ENCODE measurements at places on chromosomes 3 and 15.

- no peak for DNase-seq
Measured at GRCh38 chr3:25300141-25300540, 127.9 kb upstream of the RARB start.

GRCh38 chr3:156742401-156742800 is 68.0 kb downstream of the TIPARP start:
- no peak for DNase-seq

DNA sequence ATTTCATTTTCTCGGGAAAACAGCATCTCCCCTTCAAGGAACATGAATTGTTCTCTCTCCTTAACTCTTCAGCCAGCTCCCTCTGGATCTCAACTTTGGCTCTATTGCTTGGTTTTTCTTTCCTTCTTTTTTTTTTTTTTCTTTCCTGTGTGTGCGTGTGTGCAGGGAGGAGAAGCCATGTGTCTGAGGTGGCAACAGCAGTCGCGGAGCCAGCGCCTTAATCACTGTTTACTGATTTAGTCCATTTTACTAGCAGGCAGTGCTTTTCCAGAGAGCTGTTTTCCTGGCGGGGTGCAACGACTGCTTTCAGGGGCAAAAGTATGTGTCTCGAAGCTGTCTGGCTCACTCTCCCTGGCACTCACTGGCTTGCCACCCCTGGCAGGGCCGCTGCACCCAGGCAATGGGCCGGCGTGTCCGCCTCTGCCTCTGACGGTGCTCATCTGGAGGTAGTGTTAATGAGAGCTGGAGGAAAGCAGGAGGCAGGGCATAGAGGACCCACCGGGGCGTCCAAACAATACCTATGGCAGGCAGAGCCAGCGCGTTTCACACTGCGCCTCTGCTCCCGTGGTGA is 835.4 kb upstream of the NR2F2 start:
- DNase-seq = no peak

- no peak for DNase-seq
Measured at GRCh38 chr3:46561951-46562350, 4.2 kb downstream of the LRRC2 start.

DNA sequence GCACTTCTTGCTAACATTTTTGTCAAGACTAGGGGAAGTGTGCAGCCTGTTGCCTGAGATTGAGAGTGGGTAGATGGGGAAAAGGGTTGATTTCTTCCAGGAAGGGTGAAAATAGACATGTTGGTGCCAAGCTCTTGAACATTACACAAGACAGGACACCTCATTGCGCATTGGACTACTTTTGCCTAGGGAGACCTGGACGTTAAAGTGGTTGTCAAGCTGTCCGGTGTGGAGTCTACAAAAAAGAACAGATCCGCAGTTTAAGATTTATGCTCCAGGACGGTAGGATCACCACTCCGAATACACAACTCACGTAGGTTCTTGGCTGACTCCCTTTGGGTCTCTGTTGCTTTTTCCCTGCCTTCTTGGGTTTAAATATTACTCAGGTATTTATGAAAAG is 56.3 kb upstream of the LRIG1 start:
- no peak for DNase-seq

GRCh38 chr3:62873451-62873760 is 1.8 kb downstream of the CADPS start:
- no peak for DNase-seq

DNA sequence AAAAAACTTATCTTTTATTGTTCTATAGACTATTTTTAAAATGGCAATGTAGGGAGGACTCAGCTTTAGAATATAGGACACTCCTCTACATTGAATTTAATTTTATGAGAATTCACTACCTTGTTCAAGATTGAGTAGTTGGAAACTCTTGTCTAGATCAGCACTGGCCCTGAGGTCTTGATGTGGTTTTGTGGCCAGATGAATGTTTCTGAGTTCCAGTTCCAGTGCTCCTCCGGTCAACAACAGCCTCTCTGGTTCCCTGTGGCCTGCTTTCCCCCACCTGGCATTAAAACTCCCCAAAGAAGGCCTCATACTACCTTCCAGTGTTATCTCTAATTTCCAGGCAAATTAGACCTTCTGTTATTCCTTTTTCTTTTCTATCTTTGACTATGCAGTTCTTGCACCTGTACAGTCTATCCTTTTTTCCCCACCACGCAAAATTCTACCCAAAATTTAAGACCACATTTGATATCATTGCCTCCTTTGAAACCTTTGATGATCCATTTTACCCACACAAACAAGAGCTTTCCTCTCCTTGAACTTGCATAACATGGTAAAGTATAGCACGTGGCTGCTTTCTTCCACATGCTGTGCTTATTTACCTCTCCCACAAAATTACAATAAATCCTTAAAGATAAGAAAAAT is 9.6 kb upstream of the ANP32A start:
- no peak for DNase-seq

GRCh38 chr3:110656394-110657025 is 415.1 kb upstream of the NECTIN3 start:
- DNase-seq = no peak

Data from AML-193 (cell line).